COLO829 (cell line): ENCODE measurements at places on chromosomes 4 and X.

DNA sequence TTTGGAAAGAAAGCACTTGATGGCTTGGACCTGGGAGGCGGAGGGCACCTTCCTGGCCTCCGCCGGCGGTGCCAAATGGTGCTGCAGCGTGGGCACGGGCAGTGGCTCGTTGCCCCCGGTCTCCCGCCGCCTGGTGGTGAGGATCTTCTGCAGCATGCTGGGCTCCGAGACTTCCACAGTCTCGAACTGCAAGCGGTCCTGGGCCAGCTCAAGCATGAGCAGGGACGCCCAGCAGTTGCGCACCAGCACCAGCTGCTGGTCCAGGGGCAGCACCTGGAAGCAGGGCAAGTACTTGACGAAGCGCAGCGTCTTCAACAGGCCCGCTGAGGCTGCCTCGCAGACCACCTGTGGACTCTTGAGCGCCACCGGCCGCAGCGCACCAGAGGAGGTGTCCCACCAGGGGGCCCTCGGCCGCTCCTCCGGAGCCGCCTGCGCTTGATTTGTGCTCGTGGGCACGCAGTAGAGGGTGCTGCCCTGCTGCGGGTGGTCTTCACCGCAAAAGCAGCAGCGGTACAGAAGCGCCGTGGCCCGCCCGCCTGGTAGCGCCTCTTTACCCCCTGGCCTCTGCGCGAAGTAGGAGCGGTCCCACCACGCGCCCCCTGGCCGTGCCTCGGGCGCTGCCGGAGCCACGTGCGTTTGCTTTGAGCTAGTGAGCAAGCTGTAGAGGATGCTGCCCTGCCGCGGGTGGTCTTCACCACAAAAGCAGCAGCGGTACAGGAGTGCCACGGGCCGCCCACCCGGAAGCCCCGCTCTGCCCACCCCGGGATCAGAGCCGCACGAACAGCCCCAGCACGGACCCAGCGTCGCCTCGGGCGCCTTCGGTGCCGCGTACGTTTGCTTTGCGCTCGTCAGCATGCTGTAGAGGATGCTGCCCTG lies 689 bp downstream of the NR0B1 start:
- DNase-seq, result no peak

- DNase-seq, result no peak
Measured at GRCh38 chrX:121455890-121456289, 408.5 kb downstream of the GLUD2 start.

- DNase-seq, result no peak
Measured at GRCh38 chr4:24888475-24889344, 24.1 kb downstream of the CCDC149 start.

DNA sequence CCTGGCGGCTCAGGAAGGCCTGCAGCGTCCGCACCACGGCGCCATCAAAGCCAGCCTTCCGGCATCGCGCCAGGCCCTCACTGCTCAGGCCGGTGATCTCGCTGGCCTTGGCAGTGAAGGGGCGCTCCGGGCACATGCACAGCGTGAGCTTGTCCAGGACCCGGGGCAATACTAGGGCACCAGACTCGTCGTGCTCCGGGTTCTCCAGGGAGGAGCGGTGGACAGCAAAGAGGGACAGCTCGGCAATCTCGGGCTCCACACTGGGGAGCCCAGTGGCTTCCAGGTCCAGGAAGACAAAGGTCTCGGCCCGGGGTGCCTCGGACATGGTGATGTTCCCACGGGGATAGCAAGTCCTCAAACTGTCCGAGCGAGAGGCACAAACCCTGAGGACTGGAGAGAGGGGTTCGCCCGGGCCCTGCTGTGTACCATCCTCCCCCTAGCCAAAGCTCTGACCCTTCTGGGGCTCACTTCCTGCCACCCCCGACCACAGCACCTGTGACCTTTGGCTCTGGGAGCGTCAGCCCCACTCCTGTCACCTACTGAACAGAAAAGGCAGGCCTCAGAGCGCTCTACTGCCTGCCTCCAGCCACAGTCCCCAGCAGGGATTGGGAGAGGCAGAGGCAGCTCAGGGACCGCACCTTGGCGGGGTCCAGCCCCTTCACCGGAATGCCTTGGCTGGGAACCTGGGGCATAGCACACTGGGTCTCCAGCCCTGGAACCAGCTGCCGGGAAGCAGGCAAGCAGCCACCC lies 575 bp downstream of the TREX2 start:
- DNase-seq, result no peak

DNA sequence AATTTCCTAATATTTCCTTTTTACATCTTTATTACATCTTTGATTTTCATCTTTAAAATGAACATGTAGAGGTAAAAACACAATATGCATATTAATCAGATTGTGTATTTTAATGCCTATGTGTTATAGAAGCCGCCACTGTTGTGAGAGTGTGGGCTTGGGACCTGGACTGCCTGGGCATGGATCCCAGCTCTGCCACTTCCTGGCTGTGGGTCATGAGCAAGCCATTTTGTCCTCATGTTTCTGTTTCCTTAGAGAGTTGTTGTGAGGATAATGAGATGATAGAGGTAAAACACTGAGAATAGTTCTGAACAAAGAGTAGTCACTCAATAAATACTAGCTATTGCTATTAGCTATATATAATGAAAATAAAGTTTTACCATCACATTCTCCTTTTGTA lies 38.4 kb upstream of the SCOC start:
- DNase-seq, result no peak

DNA sequence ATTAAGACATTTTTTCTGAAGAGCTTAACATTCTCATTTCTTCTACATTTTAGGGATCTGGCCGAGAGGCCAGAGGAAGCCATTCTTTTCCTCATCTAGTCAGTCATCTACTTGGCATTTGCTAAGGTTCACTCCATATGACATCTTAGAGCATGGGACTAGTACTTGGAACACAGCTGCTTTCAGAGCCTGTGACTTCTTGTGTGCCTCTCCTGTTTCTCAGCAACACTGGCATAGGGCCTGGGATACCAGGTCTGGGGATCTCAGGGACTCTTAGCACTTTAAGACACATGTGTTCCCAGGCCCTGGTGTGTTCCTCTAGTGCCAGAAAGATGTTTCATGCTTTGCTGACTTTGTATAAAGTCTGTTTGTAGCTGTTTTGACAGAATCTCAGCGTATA lies 7.3 kb downstream of the PLP1 start:
- DNase-seq, result no peak

DNA sequence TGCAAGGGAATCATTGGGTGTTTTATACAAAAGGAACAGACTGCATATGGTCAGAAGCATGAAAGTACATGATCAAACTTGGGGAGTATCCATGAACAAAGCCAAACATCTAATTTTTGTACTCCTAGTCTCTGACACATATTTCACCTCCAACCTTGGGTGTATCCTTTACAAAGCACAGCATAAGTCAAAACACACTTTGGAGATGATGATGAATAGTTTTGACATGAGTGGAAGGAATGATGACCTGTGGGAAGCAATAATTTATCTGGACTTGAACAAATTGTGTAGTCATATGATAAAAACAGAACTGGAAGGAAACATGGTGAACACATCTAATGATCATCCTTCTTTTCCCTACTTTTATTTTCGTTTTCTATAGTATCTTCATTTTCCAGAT lies 108.7 kb upstream of the PLS3 start:
- DNase-seq, result no peak

- DNase-seq, result no peak
Measured at GRCh38 chr4:119053997-119054396, 81.6 kb upstream of the MYOZ2 start.

DNA sequence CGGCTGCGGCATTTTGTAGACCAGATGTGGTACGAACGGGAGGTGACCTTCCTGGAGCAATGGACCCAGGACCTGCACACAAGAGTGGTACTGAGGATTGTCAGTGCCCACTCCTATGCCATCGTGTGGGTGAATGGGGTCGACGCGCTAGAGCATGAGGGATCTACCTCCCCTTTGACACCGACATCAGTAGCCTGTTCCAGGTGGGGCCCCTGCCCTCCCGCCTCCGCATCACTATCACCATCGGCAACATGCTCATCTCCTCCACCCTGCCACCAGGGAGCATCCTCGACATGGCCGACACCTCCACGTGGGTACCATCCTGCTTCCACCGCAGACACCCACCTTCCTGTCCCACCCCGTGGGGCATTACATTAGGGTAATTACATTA lies 46.2 kb downstream of the SMARCA5 start:
- no peak for DNase-seq

DNA sequence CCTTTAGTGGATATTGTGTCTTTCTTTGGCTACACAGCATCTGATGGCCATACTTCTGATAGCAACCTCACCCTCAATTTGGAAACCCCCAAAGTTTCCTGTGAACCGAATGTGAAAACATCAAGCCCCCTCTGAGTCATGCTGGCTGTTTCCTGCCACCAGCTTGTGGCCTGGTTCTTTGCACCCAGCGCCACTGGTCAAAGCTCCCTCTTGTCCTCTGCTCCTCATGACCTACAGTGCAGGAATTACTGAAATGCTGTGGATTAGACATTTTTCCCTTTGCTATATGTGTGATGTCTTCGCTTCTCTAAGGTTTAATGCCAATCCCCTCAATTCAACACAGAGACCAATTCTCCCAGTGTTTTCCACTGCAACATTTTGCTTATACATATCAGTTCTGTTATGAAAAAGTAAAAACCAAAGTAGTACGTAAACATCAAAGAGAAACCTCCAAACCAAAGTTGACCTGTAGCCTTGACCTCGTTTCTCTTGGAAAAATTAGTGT lies 224.0 kb upstream of the TENM3 start:
- DNase-seq, result no peak

DNA sequence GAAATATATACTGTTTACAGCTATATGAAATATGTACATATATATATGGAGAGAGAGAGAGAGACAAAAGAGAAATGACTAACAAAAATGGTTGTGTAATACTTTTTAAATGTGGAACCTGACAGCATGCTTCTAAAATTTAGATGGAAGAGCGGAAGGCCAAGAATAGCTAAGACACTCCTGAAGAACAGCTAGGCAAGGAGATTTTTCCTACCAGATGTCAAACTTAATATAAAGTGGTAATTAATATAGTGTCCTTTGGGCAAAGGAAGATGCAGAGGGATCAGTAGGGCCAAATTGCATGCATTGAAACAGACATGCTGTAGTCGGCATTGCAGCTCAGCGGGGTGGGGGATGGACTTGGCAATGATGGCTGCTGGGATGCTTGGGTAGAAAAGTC lies 45.2 kb downstream of the ADD1 start:
- no peak for DNase-seq

- DNase-seq, result peak; percentile 7
Measured at GRCh38 chr4:67167849-67168248, 377.5 kb downstream of the CENPC start.

GRCh38 chr4:106371161-106371560 lies 2.6 kb upstream of the GIMD1 start:
- DNase-seq, result no peak

DNA sequence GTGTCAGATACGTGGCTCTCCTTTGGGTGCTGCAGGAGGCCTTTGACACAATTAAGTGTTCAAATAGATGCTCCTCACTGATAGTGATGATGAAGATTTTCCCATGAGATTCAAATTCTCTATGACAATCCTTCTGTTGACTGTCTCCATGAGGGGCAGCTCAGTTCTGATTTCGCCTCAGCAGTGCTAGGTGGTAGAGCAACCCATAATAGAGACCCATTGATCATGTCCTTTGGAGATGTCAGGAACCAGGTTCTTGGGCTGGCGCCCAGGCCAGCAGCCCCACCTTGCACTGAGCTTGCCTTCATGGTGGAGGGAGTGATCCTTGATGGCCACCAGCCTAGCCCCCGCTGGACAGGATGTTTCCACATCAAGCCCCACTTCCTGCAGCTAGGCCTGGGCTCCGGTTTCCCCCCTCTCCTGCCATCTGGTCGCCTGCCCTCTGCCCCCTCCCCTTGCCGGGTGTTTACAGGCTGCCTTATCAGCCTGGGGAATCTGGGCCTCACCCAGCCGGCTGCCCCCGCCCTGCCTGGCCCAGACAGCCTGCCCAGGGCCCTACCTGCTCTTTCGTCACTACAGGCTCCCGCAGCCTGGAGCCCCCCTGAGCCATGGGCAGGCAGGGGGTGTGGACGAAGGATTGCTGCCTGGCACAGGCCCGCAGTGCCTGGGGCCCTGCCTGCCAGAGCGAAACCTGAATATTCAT lies 12.6 kb downstream of the ELF4 start:
- DNase-seq, result no peak

DNA sequence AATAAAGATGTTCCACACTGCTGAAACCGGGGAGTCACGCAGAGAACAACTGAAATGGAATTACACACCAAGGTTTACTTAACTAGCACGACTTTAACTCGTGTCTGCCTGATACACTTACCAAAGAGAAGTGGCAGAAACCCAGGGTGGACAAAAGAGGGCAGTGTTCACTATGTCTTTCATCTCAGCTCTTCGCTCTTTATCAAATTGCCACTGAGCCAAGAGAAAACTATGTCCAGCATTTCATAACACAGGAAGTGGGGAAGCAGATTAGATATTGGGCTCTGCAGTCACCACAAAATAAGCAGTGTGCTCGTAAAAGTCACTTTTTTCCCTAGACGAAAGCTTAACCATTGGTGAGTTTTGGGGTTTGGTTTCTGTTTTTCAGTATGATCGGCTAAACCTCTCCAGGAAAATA lies 155.7 kb downstream of the CHIC2 start:
- peak; percentile 92 for DNase-seq

- no peak for DNase-seq
Measured at GRCh38 chrX:5220421-5220820, 1008.2 kb downstream of the NLGN4X start.

- peak; percentile 73 for DNase-seq
Measured at GRCh38 chr4:93693141-93693540, 135.4 kb upstream of the ATOH1 start.

DNA sequence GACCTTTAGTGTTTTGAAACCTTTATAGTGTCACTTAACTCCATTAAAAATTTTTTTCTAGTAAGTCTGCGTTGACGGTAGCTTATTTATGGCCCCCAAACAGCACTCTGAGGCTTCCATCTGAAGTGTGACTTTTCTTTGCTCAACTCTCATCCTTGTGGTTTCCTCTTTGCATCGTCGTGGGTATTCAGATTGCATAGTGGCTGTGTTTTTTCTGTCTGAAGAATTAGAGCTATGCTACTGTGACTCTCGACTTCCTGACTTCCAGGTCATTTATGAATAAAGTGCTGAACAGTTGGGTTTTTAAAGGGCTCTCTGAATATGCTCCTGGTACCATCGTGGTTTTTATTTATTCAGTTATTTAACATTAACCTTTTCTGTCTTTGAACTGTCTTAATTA lies 44.9 kb downstream of the JADE1 start:
- no peak for DNase-seq

- no peak for DNase-seq
Measured at GRCh38 chr4:22539251-22539650, 23.4 kb upstream of the ADGRA3 start.

GRCh38 chr4:24770667-24771066 lies 24.7 kb upstream of the SOD3 start:
- no peak for DNase-seq

GRCh38 chrX:118495061-118495921 lies at the start of gene DOCK11:
Gene DOCK11 (plus strand): TSS chrX:118495815. CDS start chrX:118495972, 157 bp downstream.
- DNase-seq, result peak; percentile 30

DNA sequence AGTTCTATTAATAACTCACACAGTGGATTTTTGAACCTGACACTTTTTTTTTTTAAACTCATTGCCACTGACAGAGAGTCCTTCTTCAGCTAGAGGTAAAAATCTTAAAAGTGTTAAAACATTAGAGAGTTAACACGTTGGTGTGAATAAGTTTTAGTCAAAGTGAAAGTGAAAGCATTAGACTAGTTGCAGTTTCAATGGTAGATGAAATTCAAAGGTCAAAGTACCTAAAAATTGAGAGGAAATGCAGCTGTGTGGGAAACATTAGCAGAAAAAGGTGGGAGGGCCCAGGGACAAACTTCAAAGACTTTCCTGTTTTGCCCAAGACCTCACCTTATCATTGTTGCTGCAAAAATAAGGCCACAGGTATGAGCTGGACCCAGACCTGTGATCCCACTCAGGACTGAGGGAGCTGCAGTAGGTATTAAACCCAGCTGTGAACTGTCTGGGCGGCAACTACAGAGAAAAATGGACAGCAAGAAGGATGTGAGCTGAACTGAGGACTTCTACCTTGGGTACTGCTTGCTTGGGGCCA lies 17.6 kb upstream of the GABRA4 start:
- no peak for DNase-seq
